ENCODE measurements at places on chromosomes 5 and 9.

- no peak for DNase-seq
Measured at GRCh38 chr9:92278110-92278509, 15.4 kb downstream of the IARS1 start.

DNA sequence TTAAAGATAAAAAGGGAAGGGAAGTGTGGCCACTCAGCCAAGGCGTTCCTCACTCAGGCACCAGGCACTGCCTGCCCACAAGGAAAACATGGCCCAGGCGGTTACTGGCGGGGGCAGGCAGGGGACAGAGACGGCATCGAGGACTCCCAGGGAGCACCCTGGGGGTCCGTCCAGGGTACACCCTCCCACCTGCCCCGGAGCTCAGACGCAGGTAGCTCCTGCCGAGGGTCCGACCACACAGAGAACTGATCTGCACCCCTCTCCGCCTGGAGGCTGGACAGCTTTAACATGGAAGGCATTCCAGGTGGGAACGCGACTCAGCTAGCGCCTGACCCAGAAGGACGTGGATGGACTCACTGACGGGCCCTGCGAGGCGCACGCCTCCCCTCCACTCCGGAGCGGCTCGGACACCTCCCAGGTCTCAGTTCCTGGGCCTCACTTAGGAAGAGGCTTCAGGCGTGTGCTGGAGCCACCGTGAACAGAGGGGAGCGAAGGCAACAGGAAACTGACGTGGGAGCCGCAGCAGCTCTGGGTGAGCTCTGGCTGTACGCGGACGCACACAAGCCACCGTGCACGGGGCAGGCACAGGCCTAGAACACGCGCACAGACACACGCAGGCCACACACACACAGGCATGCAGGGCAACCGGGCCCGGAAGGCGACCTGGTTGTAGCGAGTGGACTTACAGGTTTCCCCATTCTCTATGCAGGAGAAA, 47.5 kb downstream of the NKD2 start:
- no peak for DNase-seq

GRCh38 chr9:107755246-107755645, 265.7 kb upstream of the KLF4 start:
- DNase-seq = no peak

DNA sequence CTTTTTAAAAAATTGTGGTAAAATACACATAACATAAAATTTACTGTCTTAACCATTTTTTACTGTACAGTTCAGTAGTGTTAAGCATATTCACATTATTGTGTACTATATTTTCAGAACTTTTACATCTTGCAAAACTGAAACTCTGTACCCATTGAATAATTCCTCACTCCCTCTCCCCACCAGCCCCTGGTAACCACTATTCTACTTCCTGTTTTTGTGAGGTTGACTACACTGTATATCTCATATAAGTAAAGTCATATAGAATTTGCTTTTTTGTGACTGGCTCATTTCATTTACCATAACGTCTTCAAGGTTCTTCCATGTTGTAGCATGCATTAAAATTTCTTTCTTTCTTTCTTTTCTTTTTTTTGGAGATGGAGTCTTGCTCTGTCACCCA, 87.0 kb downstream of the LNPEP start:
- no peak for DNase-seq

DNA sequence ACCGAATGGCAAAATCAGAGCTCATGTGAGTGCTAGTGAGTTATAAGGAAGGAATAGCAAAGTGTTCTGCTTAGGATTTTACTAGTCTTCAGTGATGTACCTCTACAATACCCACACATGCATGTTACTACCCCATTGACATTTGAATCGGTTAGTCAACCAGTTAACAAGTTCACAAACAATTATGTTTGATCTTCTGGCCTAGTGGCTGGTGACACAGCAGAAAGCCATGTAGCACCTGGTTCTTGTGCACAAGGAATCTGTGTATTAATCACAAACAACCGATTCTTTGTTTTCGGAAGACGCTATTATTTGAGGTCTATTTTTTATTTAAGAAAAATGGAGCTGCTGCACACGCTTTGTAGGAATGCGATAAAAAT, 41.9 kb downstream of the NTRK2 start:
- DNase-seq = no peak

DNA sequence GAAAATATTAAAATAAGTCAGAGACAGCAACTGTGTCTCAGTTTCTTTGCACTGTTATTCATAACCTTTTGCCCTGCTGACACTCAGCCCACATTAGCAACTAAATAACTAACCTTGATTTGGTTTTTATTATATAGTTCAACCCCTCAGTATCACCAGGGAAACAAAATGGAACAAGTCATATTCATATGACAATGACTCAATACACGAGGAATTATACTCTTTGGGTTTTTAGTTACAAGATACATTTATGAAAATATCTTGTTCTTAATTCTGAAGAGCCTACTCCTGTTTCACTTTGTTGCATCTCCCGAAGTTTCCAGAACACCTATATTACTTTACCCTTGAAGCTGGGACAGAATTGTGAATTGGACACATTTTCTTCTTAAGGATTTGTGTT, 845.4 kb downstream of the EFNA5 start:
- DNase-seq = no peak

DNA sequence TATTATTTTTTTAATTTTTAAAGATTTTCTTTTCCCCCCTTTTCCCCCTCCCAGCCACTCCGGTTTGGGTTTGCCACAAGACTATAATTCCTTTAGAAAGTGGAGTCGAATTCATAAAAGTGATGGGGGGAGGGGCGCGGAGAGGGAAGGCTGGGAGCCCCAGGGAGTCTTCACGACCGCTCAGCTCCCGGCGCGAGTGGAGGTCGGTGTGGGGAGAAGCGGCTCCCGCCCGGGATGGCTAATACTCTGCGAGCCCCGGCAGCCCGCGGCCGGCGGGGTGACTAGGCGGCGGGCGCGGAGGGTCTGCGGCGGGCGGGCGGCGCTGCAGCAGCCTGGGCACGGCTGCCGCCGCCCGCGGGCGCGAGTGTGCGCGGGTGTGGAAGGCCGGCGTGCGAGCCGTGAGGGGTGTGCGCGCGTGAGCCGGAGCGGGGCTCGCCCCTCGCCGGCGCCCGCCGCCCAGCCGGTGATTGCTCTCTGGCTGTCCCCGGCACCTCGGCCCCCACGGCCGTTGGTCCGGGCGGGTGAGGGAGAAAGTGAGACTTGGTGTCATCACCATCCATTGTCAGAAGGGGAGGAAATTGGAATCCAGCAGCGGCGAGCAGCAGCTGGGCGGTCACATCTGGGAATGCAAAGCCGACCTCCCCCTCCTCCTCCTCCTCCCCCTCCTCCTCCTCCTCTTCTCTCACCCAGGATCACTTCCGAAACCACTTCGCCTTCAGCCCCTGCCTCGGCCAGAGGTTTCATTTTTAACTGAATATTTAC, at the start of gene PARP8:
PARP8 (plus strand) TSS at position 377 of the 762 bp plus-strand sequence. CDS start 459 bp downstream, outside the sequence.
- DNase-seq = peak; percentile 33

DNA sequence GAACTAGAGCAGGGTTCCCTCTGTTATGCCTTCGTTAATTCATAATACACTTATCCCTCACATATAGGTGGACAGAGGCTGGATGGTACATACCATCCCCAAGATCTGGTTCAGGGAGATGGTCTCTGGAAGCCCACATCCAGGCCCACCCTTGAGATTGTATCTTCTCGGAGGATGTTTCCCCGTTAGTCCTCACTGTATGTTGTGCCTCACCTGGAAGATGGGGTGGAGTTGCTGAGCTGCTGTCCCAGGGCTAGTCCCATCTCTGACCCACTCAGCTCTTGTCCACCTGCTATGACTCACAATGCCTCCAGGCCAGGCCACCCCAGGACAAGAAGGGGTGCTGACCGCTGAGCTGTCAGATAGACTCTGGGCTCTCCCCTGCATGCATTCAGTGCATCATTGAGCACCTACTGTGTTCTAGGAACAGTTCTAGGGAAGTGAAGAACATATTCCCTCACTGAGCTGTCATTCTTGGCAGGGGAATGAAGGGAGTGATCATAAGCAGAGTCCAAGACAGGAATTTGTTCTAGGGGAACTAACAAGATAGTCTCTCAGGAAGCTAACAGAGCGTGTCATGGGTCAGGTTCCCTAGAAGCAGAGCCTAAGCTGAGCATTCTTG, at the start of gene CBY3:
CBY3 (minus strand) TSS at position 255 of the 622 bp plus-strand sequence; CDS start at position 139, 116 bp downstream.
- no peak for DNase-seq

- no peak for DNase-seq
Measured at GRCh38 chr5:39428640-39429039, 3.9 kb upstream of the DAB2 start.

GRCh38 chr9:93525476-93525875, 50.9 kb upstream of the PHF2 start:
- DNase-seq = no peak

DNA sequence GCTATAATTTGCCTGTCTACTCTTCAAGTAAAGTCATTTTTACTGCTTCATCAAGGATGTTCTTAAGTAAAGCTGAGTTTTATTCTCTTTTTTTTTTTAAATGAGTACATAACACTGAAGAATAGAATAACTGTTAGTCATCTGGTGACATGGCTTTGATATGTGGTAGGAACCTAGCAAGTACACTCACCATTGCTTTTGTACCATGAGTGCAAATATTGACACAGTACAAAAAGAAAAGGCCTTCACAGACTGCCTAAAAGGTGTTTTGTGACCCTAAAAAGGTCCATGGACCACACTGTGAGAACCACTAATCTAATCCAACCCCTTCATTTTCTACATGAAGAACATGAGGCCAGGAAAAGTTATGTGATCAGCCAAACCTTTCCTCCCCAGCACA, 55.0 kb downstream of the ECPAS start:
- DNase-seq = no peak

All from hypothalamus (tissue), 51 donors.